ENCODE measurements at places on chromosomes 16 and 17.

- DNase-seq = no peak
These were observed 23.7 kb downstream of the ACSF3 start for GRCh38 chr16:89117227-89117974.

GRCh38 chr17:74778960-74779359 lies 2.8 kb upstream of the NAT9 start:
- no peak for DNase-seq

DNA sequence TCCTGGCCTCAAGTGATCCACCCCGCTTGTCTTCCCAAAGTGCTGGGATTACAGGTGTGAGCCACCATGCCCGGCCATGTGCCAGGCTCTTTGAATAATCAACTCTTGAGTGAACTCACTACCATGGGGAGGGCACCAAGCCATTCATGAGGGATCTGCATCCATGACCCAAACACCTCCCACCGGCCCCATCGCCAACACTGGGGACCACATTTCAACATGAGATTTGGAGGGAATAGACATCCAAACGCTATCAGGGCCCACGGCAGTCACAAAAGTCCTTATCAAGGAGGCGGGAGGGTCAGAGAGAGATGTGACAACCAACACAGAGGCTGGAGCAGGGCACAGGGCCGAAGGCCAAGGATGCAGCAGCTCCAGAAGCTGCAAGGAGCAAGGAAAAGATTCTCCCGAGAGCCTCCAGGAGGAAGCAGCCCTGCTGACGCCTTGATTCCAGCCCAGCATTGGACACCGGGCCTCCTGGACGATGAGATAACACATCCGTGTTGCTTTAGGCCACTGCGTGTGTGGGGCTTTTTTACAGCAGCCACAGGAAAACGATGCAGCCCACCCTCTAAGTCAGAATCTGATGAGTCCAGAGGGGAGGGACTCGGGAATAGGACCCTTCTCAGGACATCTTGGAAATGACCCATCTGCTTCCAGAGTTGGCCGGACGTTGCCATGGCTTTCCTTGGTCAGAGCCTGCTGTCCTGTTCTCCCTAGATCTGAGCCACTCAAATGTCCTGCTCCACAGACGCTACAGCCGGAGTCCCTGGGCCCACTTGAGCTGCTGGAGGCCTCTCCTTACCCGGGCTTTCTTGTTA lies 47.3 kb upstream of the CMIP start:
- no peak for DNase-seq

DNA sequence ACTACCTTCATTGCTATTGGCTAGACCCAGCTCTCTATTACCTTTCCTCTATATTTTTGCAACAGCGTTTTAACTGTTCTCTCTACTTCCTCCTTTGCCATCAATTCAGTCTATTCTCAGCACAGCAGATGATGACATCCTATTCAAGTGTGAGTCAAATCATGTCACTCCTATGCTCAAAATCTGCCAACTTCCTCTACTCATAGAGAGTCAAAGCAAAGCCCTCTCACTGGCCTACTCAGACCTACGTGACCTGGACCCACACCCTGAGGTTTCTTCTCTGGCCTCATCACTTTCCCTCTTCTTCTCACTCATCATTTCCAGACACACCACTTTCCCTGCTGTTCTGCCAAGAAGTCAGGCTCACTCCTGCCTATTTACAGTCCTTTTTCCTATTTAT lies 289.0 kb upstream of the AXIN2 start:
- DNase-seq = no peak

DNA sequence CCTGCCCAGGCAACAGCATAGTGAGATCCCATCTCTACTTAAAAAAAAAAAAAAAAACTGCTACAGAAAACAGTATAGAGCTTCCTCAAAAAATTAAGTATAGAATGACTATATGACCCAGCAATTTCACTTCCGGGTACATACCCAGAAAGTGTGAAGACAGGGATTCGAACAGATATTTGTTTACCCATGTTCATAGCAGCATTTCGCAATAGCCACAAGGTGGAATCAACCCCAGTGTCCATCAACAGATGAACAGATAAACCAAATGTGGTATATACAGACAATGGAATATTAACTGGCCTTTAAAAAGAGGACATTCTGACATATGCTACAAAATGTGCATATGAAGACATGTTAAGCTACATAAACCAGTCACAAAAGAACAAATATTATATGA lies 95.5 kb downstream of the CHD9NB start:
- DNase-seq = no peak

DNA sequence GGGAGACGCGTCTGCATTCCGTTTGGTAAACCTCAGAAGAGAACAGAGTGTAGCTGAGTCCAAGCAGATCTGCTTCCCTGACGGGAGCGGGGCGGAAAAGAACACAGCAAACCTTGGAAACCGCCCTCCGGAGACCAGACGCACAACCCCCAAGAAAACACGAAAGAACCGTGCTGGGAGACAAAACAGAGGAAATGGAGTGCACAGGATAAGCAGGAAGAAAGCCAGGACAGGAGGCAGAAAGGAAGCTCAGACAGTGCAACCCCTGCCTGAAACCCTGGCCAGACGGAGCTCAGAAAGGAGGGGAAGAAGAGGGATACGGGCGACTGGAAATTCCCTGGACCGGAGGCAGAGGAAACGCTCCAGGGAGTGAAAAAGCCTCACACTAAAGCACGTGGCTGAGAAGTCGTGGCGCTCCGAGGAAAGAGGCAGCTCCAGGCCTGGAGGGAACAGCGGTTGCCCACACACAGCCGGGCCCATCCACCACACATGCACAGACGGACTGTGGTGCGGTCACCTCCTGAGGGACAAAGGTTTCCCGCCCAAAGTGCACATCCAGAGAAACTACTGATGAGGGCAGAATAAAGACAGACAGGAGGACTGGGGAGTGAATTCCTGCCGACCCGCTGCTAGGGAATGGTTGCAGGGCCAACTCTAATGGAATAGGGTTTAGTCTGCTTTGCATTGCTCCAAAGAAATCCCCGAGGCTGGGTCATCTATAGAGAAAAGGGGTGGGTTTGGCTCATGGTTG lies 10.2 kb downstream of the DPEP1 start:
- DNase-seq = no peak

- DNase-seq = no peak
These were observed 140.6 kb downstream of the CDK5R1 start for GRCh38 chr17:32627239-32627996.

DNA sequence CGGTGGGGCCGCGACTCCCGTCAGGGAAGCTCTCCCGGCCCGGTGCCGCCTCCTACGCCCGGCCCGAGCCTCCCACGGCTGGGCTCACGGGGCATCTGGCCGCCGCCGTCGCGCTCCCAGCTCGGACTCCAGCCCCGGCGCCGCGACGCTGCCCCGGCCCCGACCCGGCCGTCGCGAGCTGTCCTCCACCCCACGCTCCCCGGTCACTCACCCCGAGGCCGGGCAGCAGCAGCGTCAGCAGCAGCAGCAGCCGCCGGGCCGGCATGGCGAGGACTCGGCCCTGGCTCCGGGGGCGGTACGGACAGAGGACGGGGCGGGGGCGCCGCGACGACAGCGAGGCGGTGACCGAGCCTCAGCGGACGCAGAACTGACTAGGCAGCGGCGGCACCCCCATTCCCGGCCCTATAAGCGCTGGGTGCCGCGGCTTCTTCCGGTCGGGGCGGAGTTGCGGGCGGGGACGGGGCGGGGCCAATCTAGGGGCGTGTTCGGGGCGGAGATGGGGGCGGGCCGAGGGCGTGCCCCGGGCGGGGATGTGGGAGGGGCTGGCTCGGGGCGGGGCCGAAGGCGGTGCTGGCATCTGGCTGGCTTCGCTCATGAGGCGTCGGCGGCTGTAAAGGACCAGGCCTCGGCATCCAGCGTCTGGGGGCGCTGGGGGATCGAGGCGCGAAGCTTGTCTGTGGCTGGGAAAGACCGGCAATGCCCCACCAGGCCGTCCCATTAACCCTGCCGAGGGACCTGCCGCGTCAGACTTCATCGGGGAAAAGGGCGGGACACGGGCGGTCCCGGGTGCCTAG lies at the start of gene ERN1:
TSS of gene ERN1 (minus strand) at position 380 of the 794 bp plus-strand sequence. CDS start at position 265, 115 bp downstream.
- DNase-seq = peak; percentile 91

DNA sequence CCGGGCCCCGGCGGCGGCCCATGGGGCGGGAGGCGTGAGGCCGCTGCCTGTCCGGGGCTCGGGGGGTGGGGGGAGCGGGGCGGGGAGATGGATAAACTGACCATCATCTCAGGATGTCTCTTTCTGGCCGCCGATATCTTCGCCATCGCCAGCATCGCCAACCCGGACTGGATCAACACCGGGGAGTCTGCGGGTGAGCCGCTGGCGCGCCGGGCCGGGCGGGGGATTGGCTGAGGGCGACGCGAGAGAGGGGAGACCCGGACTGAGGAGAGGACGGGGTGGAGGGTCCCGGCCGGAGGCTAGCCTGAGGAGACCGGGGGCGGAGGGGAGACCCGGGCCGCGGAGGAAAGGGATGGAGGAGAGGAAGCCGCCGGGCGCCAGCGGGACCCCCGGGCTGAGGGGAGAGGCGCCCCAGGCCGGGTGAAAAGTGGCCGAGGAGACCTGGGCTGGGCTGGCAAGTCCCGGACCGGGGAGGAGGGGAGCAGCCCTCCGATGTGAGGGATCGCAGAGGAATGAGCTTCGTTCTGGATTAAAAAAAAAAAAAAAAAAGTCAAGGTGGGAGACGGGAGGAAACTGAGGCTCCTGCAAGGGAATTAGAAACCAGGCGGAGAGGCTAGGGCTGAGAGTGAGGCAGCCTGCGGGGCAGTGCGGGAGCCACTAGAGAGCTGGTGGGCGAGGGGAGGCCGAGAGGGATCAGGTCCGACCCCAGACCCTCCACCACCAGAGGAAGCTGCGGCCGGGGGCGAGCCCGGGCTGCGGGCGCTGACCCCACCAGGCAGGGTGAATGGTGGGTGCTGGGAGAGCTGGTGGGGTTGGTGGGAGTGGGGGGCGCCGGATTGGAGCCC lies 526 bp downstream of the MOSMO start:
- peak; percentile 28 for DNase-seq

GRCh38 chr17:78134899-78135385 lies 4.4 kb downstream of the TMC8 start:
- no peak for DNase-seq

DNA sequence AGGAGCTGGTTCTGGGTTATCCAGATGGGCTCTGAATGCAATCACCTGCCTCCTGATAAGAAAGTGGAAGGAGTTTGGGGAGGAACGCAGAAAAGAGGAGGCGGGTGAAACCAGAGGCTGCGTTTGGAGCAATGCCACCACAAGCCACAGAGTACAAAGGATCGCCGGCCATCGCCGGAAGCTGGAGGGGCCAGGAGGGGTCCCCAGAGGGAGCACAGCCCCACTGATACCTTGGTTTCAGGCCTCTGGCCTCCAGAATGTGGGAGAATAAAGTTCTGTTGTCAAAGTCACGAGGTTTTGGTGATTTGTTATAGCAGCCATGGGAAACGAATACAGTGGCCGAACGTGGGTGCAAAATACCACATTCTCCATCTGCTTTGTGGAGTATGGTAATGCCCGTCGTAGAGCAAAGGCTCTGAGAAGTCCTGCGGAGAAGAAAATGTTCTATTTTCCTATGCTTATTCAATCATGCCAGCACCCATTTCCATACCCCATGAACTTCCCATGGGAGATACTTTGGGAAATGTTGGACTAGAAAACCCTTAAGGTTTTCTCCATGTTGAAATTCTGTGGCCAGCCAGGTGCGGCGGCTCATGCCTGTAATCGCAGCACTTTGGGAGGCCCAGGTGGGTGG lies 51.4 kb downstream of the ZDHHC7 start:
- no peak for DNase-seq

GRCh38 chr17:7910711-7911110 lies 5.4 kb downstream of the RNF227 start:
- no peak for DNase-seq

DNA sequence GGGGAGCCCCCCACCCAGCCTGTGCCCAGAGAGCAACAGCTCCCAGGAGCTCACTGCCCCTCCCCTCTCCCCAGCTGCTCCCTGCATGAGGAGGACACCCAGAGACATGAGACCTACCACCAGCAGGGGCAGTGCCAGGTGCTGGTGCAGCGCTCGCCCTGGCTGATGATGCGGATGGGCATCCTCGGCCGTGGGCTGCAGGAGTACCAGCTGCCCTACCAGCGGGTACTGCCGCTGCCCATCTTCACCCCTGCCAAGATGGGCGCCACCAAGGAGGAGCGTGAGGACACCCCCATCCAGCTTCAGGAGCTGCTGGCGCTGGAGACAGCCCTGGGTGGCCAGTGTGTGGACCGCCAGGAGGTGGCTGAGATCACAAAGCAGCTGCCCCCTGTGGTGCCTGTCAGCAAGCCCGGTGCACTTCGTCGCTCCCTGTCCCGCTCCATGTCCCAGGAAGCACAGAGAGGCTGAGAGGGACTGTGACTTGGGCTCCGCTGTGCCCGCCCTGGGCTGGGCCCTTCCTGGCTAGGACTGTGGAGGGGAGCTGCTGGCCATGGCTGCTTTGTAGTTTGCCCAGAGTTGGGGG lies 584 bp downstream of the TCAP start:
- no peak for DNase-seq

- DNase-seq = no peak
These were observed 885 bp downstream of the ZNF207 start for GRCh38 chr17:32350666-32351418.

DNA sequence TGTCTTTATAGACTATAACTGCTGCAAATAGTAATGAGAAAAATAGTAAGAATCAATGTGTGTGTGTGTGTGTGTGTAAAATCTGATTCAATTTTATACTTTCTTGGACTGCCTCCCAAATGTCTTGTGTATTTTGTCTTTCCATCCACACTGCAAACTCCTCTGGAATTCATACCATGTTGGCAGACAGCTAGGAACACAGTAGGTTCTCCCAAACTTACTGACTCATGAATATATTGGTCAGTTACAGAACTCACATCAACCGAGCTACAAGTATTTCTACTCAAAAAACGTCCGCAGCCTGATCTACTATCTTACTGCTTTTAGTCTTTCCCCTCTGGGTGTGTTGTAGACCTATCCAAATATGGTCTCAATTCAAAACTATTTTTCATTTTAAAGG lies 542.7 kb upstream of the PSMD7 start:
- no peak for DNase-seq

DNA sequence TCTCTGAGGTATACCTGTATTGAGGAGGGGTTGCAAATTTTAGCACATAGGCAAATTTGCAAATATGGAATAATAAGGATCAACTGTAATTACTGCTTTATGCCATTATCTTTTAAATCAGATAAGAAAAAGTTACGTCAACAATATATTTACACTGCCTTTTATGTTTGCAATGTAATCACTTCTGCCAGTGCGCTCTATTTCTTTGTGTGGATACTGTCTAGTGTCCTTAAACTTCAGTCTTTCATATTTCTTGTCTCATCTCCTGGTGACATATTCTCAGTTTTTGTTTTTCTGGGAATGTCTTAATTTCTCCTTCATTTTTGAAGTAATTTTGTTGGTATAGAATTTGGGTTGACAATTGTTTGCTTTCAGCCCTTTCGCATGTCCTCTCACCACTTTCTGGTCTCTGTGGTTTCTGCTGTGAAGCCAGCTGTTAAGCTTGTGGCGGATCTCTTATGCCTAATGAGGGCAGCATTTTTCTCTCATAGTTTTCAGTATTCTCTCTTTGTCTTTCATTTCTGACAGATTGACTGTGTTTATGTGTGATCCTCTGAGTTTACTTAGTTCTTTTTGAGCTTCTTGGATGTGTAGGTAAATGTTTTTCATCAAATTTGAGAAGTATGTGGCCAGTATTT lies 37.6 kb upstream of the ABCC11 start:
- DNase-seq = no peak

- DNase-seq = no peak
These were observed 34.7 kb upstream of the BRD7 start for GRCh38 chr16:50403491-50403890.
